ENCODE measurements at places on chromosomes 2 and 18. TPM values are rescaled to one million over a fixed set of nuclear protein-coding genes. Genes with fewer than 3 reads are reported as not detected.
A peak's percentile ranks its signal among the peaks of the same experiment; 100 is the strongest.

Gene GRHL1
- total RNA-seq, result 14.4 TPM

GRCh38 chr2:120986898-120987650 is 251.4 kb downstream of the GLI2 start:
- no peak for DNase-seq

Gene AP1S3
- 11.5 TPM for total RNA-seq

DNA sequence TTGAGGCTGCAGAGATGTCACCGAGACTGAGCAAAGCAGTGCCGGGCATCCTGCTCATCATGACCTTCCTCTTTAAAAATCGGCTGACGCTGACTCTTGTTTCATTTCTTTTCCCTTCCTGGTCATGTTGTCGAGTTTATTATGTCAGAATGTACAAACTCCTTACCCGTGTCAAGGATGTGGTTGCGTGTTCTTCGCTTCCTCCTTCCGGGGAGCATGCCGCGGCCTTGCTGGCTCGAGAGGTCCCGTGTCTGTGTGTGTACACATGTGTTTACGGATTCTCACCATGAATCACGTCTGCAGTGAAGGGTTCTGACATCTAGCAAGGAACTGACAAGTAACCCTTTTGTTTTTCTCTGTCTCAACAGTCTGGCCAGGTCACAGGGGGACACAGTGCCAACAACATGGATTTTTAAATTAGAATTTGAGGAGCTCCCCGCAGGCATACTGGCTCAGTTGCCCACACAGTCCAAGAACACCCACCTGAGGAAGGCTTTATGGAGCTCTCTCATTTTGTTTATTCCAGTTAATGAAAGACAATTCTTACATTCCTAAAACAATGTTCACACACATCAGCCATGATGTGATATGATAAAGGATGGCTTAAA is 60.2 kb downstream of the MYT1L start:
- no peak for DNase-seq

- DNase-seq, result no peak
Observed at GRCh38 chr2:237345411-237345810, 68.6 kb downstream of the COL6A3 start.

Gene MTCL1
- 81.5 TPM for total RNA-seq

- no peak for DNase-seq
Observed at GRCh38 chr2:221142341-221142740, 429.8 kb downstream of the EPHA4 start.

- no peak for DNase-seq
Observed at GRCh38 chr18:2654169-2654927, 1.2 kb upstream of the SMCHD1 start.

DNA sequence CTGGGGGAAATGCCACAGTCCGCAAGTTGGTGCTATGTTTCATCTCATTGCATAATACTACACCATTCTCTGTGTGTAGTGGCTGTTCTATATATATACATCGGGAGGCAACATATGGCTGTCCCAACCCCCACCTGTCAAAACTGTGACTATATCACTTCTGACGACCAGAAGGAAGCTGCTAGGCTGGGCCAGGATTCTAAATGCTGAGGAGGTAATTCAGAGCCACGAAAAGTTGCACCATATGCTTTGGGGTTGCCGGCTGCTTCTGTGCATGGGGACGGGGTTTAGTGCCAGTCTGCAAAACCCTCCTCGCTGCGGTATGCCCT is 117.3 kb downstream of the MSH2 start:
- DNase-seq, result no peak

Gene ELAC1
- total RNA-seq, result 9.2 TPM

GRCh38 chr2:110858135-110858725 is 125.9 kb downstream of the ACOXL start:
- DNase-seq, result no peak

- DNase-seq, result peak; percentile 11
Observed at GRCh38 chr2:10720947-10721395, 459 bp upstream of the ATP6V1C2 start.

DNA sequence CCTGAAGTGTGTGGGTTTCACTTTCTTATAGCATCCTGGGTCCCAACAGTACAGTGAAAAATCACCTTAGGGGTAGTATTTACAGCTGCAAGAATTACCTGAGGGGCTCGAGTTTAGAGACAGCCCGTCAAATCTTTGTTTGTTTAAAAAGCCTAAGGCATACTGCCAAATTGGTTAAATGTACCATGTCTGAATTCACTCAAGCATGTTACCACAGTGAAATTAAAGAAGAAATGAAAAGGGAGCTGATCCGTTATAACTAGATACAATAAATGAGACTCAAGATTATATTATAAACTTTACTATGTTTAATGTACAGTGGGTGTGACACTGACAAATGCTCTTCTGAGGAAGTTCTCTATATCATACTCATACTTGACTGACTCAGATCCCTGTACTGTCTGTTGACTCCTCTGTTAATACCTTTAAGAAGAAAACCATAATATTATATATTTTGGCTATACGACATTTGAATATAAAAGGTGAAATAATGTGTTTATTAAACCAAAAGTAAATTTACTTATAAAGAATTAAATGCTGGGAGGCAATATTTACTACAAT is 107.3 kb downstream of the TMEFF2 start:
- DNase-seq, result no peak

DNA sequence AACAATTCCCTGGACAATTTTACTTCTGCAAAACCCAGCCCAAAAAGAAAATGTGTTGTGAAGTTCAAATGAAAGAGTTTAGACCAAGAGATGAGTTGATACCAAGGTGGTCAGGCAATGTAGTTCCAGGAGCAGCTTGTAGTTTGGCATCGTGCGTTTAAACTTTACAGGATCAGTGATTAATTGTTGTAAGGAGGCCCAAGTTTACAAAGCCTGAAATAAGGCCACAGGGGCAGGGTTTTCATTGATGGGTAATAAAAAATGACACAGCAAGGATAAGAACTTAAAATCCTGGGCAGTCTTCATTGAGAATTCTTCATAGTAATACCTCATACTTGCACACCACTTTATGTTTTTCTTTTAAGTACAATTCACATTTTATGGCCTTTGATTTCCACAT is 463.9 kb upstream of the HNRNPA3 start:
- DNase-seq, result no peak

Gene ABCB11
- 0.09 TPM for total RNA-seq

DNA sequence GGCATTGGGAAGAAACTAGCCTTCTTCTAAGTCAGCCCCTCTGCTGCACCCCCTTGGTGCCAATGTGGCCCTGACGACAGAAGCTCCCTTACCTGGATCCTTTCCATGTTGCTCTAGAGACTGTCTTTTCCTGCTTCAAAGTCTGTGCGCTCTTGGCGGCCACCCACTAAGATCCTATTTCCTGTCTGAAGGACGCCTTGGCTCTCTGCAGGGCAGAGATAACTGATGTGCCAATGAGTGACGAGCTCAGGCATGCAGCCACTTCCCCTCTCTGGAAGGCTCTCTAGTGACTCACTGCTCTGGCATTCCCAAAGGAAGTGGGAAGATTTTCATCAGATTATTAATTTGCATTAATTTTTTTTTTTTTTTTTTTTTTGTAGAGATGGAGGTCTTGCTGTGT is 273.5 kb downstream of the CDH20 start:
- DNase-seq, result no peak

DNA sequence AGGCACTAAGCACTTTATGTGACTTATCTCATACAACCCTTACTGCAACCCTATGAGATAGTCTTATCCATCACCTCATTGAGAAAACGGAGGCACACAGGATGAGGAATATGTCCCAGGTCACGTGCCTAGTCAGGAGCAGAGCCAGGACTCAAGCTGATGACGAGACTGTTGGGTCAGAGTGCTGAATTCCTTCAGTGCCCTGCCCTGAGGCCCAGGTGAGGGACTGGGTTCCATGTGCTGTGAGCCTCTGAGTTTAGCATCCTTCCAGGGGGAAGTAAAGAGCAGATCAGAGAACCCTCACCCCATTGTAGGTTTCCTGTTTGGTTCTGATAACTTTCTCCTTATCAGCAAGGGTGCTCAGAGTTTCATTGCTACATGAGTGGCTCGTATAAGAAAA is 11.7 kb upstream of the EDAR start:
- DNase-seq, result no peak

DNA sequence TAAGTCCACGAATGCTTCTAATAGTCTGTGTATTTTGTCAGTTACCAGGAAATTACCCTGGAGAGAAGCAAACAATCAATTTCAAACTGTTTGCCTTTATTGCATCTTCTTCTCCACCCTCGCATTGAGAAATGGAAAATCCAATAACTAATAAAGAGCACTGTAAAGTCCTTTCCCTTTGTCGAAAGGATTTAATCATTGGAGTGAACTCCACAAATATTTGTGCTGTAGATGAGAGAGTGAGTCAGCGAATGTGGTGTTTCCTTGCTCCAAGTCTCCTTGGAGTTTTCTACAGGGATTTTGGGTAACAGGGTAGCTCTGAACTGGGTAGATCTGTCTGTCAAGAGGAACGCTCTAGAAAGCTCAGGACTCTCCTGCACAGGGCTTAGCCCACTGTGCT is 240.2 kb downstream of the KCNS3 start:
- DNase-seq, result no peak

Gene SLC23A3
- total RNA-seq, result 2.8 TPM

GRCh38 chr2:74862020-74862964 is 28.4 kb downstream of the HK2 start:
- DNase-seq, result no peak

Gene TLK1
- 76.8 TPM for total RNA-seq

DNA sequence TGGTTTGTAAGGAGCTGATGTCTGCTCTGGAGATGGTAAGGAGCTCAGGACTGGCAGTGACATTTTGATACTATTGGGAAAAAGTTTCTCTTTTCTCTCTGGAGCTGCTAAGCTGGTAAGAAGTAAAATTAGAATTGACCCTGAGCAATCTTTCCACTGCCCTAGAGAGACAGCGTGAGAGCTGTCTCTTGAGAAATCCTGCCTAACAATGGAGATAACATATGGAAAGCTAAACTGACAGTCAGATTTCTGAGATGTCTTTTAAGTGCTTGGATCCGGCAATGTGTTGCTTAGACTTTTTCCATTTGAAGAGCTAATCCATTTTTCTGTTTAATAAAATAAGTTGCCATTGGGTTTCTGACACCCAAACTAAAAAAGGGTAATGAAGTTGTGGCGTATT is 302.4 kb downstream of the KCNS3 start:
- no peak for DNase-seq

- no peak for DNase-seq
Observed at GRCh38 chr2:107419191-107419590, 407.5 kb upstream of the RGPD4 start.

Gene LRRC30
- total RNA-seq, result not detected

DNA sequence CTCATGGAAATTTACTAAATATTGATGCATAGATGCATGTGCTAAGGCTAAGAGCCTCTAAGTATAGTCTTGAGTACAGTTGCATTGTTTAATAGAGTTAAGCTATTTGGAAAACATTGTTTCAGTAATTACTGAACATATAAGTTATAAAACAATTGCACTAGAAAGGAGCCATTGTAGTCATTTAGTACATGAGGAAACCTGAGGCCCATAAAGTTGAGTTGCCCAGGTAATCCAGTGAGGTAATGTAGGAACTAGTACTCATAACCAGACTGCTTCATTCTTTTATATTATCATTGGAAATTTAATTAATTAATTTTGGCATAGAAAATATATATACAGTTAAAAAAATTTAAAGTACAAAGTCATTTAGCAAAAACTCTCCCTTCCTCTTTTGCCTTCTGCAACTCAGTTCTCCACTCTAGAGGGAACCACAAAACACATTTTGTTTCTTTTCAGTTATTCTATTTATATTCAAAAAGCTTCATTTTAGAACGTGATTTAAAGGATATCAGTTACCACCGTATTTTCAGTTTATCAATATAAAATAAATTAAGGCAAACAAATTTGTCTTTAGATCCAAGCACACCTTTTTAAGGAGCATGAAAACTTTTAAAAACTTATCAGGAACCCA is 27.8 kb upstream of the TBR1 start:
- no peak for DNase-seq

All from progenitor cell of endocrine pancreas (in vitro differentiated cells).